Kidney epithelial cell (primary cell): ENCODE measurements at places on chromosomes 13 and 19. TPM values are rescaled to one million over a fixed set of nuclear protein-coding genes. Genes with fewer than 3 reads are reported as not detected.

- DNase-seq = no peak
These were observed 143.9 kb upstream of the ZNF536 start for GRCh38 chr19:30228113-30228834.

GRCh38 chr19:28425046-28425931 lies 787.7 kb downstream of the UQCRFS1 start:
- DNase-seq = no peak

STOML3 gene
- not detected in 2 replicates for total RNA-seq

- DNase-seq = no peak
These were observed 49.2 kb upstream of the PCCA start for GRCh38 chr13:100039740-100040139.

DNA sequence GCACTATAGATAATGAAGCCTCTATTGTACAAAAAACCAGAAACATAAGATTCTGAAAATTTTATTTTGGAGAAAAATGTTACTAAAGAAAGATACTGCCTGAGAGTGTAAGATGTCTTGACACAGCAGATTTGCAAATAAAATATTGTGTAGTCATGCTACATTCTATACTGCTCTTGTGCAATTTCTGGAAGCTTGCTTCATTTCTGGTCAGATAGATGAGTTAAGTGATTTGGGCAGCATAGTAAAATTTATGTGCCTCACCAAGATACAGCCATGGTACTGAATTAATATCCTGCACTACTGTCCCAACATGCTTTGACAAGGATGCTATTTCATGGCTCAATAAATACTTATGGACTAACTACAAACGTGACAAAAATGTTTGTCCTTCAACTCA lies 55.1 kb upstream of the STARD13 start:
- DNase-seq = no peak

DNA sequence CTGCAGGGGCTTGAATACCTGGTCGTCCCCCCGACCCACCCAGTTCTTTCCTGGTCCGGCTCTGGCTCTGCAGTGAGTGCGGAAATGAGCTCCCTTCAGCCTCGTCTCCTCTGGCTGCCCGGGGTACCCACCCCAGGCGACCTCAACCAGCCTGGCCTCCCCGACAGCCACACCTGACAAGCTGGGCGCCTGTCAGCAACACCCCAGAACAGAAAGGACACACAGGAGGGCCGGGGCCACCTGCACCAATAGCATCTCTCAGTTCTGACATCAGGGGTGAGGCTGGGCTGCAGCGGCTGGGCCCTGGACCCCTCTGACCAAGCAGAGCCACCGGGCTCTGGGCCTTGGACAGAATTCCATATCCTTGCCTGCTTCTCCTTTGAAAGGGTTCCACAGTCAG lies 19.7 kb downstream of the SUGP1 start:
- DNase-seq = no peak

DNA sequence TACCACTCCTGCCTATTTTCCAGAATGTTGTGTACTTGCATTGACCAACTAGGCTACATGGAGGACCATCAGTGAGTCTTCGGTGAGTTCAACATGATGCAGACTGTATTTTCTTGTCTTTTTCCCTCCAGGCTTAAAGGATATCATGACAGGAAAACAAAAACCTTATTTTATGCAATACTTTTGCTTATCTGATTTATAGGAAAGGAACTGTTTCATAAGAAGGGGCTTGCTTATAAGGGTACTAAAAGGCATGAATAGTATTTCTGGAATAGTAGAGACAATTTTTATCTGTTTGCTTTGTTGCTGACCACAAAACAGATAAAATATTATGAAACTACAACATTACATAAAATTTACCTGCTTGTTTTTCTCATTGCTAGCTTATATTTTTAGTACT lies 374.7 kb downstream of the KLF5 start:
- no peak for DNase-seq

DNA sequence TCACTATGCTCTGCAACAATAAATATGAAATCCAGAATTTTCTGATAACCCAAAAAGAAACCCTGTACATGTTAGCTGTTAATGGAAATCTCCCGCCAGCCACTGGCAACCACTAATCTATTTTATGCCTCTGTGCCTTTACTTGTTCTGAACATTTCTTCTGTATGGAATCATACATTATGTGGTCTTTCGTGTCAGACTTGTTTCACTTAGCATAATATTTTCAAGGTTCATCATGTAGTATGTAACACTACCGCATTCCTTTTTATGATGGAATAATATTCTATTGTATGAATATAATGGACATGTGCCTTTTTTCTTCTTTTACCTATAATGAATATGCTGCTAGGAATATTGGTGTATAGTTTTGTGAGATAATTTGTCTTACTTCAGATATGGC lies 1123.3 kb downstream of the EFNB2 start:
- no peak for DNase-seq

SIGLEC5 gene
- not detected in 2 replicates for total RNA-seq

GRCh38 chr13:31116224-31116623 lies 45.5 kb downstream of the HSPH1 start:
- DNase-seq = no peak

GRCh38 chr19:46201454-46202310 lies 27.9 kb upstream of the IGFL1 start:
- no peak for DNase-seq

GRCh38 chr13:54373211-54373610 lies 1344.6 kb downstream of the OLFM4 start:
- DNase-seq = no peak

NOVA2 gene
- under 0.01 TPM in 1 of 2 replicates, not detected in the other for total RNA-seq

ADAT3 gene
- total RNA-seq = 1.8 and 8.6 TPM in 2 replicates

BABAM1 gene
- total RNA-seq = 78.4 and 101 TPM in 2 replicates

- DNase-seq = no peak
These were observed 3.8 kb downstream of the COMMD6 start for GRCh38 chr13:75533861-75534260.

SLITRK6 gene
- not detected in 2 replicates for total RNA-seq

CGB2 gene
- 1.9 and 5.1 TPM in 2 replicates for total RNA-seq

GRCh38 chr13:100176801-100177400 lies 88.0 kb downstream of the PCCA start:
- DNase-seq = no peak

UNC13A gene
- total RNA-seq = 0.27 and 2.0 TPM in 2 replicates

GRCh38 chr19:2259336-2259735 lies 3.1 kb upstream of the JSRP1 start:
- no peak for DNase-seq

- no peak for DNase-seq
These were observed 113.7 kb downstream of the OLFM4 start for GRCh38 chr13:53142306-53142705.

DNA sequence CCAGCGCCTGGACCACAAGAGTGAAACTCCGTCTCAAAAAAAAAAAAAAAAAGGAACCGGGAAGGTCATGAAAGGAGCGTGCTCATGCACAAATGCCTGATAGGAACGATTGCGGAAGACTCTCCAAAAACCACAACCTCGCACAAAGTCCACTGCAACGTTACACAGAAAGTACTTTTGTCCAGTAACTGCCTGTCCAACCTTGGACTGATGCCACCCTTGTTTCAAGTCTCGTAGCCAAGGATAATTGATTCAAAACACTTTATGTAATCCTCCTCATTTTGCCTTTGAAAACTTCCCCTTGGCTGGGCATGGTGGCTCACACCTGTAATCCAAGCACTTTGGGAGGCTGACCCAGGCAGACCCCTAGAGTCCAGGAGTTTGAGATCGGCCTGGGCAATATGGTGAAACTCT lies 13.7 kb downstream of the LGALS7 start:
- DNase-seq = no peak

DNA sequence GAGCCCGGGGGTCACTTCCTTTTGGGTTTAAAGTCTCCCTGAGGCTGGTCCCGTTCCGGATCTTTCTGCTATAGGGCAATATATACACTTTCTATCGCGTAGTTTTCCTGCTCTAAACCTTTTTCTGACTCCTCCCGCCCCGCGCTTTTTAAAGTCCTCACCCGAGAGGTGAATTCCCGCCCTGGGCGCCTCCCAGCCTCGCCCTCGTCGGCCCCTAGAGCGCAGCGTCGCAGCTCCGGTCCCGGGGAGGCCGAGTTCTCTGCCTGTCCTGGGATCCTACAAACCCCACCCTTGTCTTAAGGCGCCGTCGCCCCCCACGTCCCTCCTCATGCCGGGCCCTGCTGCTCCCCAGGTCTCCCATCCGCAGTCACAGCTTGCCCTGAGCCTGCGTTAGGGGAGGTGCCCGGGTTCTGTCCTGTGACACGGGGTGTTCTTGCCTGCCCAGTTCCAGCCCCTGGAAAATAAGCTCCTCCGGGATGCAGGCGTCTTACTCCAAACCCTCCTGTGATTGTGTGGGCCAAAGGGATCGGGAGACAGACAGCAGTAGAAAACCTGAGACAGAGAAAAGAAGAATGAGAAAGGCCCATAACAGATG lies 491 bp downstream of the ZNF525 start:
- DNase-seq = no peak
